Calu3 (cell line): ENCODE measurements at places on chromosomes 4 and X. TPM values are rescaled to one million over a fixed set of nuclear protein-coding genes. Genes with fewer than 3 reads are reported as not detected.
A peak's percentile ranks its signal among the peaks of the same experiment; 100 is the strongest.

The ITIH6 gene
- total RNA-seq, result 0.47 TPM in 1 of 2 replicates, not detected in the other

The SLC2A9 gene
- total RNA-seq, result 1.4 and 1.8 TPM in 2 replicates

The JCHAIN gene
- not detected in 2 replicates for total RNA-seq

The DOK7 gene
- 2.7 and 3.3 TPM in 2 replicates for total RNA-seq

The ZFP92 gene
- 0.19 and 0.22 TPM in 2 replicates for total RNA-seq

The FDCSP gene
- 1,542 and 2,729 TPM in 2 replicates for total RNA-seq

The CPLX1 gene
- total RNA-seq, result 0.42 and 0.93 TPM in 2 replicates

The DIPK2B gene
- total RNA-seq, result not detected in 2 replicates

The PNMA6F gene
- not detected in 2 replicates for total RNA-seq

DNA sequence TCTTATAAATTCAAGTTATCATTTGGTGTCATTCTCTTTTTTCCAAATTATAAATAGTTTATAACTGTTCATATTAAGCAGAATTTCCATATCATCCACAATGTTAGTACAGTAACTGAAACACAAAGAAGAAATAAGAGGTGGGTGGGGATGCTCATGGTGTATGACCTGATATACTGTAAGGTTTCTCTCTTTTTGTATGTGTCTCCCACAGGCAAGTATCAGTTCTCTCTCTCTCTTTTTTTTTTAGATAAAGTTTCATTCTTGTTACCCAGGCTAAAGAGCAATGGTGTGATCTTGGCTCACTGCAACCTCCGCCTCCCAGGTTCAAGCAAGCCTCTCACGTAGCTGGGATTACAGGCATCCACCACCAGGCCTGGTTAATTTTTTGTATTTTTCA is 43.7 kb upstream of the UGT2A3 start:
- no peak for DNase-seq

DNA sequence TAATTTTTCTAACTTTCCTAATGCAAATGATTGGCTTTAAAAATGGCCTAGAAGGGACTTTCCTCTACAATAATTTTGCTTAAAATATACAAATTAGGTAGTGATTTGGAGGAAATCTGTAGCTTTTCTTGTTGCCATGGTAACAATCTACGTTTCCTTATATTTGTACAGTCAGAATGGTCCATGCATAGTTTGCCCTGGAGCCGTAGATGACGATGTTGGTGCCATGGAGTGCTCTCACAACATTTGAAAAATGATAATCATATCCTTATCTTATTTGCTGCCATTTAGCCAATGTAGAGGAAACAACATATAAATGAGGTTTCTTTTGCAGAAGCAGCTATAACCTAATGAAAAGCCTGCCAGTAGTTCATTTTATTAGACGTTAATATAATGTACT is 89.0 kb upstream of the NMU start:
- DNase-seq, result no peak

DNA sequence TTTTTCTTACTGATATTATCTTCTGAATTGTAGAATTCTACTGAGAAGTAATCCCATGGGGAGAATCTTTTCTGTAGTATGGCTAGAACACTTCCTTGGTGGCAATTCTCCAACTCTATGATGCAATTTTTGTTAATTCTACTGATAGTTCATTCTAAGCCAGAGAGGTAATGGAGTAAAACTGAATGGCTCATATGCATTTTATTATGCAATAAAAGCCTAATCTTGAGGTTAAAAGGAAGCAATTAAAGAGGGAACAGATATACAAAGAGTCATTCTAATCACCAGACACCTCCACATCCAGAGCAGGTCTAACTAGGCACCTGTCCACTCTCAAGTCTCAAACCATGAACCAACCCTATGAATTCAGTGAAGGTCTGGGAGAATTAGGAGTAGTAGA is 9.7 kb downstream of the RAP2C start:
- DNase-seq, result no peak

DNA sequence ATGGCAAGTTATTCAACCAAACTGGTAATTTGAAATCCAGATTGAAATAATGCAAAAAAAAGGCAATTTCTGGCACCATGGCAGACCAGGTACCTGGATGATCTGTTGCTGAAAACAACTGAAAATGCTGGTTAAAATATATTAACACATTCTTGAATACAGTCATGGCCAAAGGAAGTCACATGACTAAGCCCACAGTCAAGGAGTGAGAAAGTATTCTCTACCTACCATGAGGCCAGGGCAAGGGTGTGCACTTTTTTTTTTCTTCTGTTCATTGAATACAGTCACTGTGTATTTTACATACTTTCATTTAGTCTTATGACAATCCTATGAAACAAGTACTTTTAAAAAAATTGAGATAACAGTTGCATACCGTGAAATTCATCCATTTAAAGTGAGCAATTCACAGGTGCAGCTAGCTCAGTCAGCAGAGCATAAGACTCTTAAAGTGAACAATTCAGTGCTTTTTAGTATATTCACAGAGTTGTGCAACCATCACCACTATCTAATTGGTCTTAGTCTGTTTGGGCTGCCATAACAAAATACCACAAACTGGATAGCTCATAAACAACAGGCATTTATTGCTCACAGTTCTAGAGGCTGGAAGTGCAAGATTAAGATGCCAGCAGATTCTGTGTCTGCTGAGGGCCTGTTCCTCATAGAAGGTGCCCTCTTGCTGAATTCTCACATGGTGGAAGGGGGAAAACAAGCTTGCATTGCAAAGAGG is 4.8 kb upstream of the MPP1 start:
- no peak for DNase-seq

DNA sequence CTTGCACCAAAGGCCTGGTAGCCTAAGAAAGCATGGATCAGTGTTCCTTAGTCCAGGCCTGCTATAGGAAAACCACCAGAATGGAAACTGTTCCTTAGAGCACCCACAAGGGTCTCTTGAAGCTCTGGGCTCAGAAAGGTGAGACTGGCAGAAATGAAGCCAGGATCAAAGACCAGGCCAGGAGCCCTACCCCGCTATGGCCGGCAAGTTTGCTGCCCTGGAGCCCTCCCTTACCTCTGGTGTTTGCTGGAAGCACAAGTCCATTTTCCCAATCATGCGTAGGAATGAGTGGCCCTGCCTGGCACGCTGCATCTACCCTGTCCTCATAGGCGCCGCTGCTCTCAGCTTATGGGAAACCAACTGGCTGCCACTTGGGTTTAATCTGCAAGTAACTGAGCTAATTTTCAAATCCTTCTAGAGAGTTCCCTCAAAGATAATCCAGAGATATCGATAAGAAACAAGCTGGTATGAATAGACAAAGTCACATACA is 37.4 kb downstream of the BCOR start:
- no peak for DNase-seq

DNA sequence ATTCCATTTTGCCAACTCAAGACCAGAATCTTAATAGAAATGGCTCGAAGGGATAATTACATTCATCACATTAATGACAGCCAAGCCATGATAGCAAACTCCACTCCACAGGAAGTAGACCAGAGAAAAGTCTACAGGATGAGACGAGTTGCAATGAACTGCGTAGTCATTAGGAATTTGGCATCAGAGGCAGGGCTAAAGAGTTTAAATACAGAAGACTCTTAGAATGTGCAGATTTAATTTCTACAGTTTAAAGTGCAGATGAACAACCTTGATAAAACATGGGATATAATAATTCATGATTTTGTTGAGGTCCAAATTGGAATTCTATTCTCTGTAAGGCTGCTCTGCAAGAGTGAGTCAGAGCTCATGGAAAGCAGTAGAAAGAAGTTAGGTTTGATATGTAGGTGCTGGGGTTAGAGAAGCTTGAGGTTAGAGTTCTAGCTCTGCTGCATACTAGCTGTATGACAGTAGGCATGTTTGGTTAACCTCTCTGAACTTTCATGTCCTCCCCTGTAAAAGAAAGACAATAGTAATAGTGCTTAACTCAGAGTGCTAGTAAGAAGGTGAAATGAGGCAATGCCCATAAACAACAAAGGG is 32.2 kb downstream of the LNX1 start:
- DNase-seq, result no peak

- DNase-seq, result no peak
These were observed at the start of gene NUDT10 for GRCh38 chrX:51332188-51332942. NUDT10 (plus strand) TSS chrX:51332822; CDS start chrX:51332966, 144 bp downstream.

DNA sequence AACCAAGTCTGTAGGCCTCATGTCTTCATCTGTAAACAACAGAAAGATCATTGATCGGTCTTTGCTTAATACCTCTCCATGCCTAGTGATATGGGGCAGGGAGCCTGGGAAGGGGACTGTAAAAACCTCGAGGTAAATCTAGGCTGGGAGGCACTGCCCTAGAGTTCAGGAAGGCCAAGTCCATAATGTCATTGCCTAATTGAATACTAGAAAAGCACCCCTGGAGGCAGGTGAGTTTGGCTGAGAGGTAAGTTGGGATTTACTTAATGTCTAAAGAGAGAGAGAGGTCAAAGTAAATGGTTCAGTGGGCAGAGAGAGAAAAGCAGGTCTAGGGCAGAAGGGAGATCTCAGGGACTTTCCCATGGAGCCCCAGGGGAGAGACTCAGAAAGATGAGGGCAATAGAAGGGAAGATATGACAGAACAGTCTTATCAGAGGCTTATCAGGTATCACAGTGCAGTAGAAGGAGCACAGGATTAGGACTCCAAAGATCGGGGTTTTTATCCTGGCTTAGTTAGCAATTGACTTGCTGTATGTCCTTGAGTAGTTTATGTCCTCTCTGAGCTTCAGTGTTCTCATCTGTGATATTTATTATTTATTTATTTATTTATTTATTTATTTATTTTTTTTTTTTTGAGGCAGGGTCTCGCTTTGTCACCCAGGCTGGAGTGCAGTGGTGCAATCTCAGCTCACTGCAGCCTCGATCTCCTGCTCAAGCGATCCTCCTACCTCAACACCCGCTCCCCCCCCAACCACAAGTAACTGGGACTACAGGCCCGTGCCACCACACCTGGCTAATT is 85.2 kb downstream of the SLC16A2 start:
- DNase-seq, result no peak

DNA sequence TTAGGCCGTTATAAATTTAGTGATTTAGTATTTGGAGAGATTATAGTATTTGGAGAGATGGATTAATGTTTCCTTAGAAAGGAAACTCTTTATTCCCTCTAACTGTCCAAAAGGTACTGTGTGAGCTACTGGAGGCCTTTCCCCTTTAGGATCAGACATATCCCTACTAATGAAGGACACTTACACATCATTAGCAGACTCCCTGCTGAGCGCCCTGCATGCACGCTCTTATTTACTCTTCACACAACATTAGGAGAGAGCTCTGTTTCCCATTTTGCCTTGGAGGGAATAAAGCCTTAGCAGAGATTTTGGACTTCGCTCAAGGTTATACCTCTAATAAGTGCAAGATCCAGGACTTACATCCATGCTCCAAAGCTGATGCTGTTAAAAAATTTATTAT is 17.8 kb upstream of the STOX2 start:
- no peak for DNase-seq

- DNase-seq, result no peak
These were observed 87.7 kb downstream of the COL25A1 start for GRCh38 chr4:109214622-109215301.

DNA sequence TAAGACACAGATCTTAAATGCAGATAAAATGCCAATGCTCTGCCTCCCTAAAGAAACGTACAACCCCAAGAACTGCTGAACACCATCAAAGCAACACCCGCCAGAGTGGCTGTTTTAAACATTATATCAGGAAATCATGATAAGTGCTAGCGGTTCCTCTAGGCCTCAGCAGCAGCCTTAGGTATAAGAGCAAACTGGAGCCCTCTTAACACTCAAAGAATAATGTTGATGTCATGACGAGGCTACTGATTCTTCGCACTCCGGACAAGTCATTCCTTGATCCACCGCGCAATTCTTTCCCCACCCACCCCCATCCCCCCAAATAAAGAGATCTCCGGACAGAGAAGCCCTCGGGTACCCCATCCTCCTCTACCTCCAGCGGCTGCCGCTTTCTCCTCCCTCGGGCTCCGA is 507 bp downstream of the LIN54 start:
- DNase-seq, result no peak

GRCh38 chrX:72101597-72102037 is 30.1 kb downstream of the RTL5 start:
- DNase-seq, result no peak

GRCh38 chr4:174856926-174857800 is 28.1 kb upstream of the GLRA3 start:
- DNase-seq, result no peak

- peak; percentile 17 for DNase-seq
These were observed 25.3 kb downstream of the FAM241A start for GRCh38 chr4:112170451-112170993.

GRCh38 chr4:122612540-122612939 is 8.3 kb downstream of the IL21 start:
- DNase-seq, result no peak

DNA sequence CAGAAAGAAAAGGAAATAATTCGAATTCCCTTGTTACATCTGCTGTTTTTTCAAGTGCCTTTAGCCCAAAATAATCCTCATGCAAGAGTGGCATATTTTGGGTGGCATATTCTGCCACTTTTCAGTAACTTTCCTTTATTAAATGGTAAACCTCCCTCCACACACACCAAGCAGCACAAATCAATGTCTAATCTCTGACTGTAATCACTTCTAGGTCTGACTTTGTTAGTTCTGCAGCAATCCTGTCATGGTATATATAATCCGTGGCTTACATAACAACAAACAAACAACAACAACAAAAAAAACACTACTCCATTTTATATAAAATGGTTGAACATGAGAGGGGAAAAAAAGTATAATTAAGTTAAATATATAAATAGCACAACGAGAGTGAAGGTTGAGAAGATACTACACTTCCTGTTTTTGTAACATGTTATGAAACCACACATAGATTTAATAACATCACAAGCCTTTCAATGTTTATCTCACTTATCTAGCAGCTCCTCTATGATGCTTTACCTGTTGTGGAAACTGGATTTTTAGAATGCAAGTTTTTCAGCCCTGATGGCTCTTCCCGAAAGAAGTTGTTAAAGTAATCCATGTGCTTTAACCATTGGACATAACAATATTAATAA is 715.4 kb downstream of the GRXCR1 start:
- no peak for DNase-seq

DNA sequence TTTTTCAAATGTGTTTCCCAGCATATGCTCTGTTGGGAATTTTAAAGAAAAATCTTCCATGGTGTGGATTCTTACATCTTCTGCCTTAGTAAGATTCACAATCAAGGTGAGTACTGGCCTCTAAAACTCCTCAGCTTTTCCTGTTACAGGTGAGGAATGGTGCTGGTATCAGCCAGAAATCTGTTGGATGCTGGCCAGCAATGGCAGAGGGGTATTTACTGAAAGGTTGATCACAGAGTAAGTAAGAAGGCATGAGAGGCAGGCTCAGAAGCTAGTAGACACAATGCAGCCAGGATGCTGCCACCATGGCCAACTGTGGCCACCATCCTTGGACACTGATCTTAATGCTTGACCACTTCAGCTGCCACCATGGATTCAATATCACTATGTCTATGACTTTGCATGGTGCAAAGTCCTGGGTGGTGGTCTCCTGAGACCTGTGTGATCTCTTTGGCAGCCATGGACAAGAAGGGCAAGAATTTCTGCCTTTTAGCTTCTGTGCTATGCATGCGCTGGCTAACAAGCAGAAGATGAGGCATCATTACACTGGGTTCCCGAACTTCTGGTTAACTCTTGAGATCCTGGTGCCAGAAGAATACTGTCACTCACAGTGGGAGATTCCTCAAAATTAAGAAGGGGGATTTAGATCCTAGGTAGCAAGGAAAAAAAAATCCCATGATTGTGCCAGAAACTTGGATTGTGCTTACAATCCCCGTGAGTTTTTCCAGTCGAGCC is 60.2 kb downstream of the CHRNA9 start:
- no peak for DNase-seq

- DNase-seq, result peak; percentile 5
These were observed 283.6 kb downstream of the CFAP299 start for GRCh38 chr4:80619070-80619674.

GRCh38 chrX:16839852-16840460 is 30.2 kb downstream of the RBBP7 start:
- no peak for DNase-seq
